ENCODE measurements at places on chromosomes 3 and 15.

DNA sequence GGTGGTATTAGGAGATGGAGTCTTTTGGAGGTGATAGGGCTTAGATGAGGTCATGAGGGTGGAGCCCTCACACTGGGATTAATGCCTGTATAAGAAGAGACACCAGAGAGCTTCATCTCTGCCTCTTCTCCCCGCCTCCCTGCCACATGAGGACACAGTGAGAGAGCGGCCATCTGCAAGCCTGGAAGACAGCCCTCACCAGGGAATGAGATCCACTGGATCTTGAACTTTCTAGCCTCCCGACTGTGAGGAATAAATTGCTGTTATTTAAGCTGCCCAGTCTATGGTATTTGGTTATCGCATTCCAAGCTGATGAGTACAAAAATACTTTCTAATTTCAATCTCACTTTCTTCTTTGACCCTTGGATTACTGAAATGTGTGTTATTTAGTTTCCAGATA lies 121.4 kb downstream of the OCA2 start:
- DNase-seq, result no peak

DNA sequence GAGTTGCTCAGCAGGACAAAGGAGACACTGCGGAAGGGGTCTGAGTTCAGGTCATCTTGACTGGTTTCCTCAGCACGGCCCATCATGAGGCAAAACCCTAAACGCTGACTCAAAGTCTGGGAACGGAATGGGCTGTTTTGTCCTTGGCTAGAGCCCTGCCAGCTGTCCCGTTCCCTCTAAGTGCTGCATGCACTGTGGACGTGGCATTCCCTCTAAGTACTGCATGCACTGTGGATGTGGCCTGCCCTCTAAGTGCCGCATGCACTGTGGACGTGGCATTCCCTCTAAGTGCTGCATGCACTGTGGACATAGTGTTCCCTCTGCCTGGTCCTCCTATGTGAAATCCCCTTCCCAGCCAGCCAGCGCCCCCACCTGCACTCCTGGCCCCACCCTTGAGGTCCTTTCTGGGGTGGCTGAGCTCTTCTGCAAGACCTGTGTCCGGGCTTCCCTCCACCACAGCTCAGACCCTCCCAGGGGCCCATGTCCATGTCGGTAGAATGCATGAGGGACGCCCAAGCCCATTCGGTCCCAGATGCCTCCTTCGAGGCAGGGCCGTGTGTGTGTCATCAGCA lies 36.7 kb downstream of the TM2D3 start:
- no peak for DNase-seq

DNA sequence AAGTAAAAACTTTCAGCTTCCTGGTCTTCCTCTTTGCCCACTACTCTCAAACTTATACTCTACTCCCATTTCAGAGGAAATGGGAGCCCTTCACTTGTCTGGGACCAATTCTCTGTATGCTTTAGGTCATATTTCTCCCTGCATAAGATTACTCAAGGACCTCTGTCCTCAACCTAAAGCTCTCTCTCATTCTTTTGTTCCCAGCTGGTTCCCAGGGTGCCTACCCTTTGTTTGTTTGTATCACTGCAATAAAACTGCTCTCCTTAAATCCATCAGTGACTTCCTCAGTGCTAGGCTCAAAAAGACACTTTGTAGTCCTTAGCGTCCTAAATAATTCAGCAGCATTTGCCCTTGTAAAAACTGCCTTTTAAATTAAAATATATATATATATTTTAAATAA lies 2.9 kb downstream of the NGRN start:
- DNase-seq, result no peak

DNA sequence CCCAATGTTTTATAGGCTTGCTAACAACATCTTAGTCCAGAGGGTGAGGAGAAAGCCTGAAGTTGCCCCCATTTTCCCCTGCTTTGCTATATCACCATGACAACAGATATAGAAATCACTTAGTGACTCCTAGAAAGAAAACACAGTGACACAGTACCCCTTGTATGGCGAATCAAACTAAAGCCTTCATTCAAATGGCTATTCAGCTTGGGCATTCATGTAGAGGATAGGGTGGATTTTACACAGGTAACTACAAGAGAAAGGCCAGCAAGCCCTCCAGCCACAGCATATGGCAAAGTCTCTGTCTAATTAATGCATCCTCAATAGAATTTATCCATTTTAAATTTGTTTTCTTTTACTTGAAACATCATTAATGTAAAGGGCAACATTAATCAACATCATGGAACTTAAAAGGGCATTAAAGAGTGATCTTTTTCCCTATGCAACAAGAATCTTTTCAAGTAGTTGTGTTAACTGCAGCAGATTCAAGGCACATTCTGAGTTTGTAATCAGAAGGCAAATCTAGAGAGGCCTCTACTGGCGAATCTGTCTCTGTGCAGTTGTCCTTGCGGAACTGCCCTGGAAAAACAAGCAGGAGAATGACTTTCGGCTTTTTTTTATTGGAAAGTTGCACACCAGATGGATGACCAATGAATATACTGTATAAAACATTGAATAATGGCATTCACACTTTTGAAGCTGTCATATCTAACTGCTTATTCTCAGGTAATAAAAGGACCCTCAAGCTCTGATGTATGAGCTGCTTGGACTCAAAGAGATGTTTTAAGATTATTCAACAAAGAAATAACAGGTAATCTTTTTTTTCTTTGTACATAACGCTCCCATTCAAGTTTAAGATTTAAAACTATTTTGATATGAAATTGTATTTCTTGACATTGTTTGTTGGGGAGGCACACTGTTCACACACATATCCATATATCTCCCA lies 621.7 kb upstream of the AGTR1 start:
- no peak for DNase-seq

DNA sequence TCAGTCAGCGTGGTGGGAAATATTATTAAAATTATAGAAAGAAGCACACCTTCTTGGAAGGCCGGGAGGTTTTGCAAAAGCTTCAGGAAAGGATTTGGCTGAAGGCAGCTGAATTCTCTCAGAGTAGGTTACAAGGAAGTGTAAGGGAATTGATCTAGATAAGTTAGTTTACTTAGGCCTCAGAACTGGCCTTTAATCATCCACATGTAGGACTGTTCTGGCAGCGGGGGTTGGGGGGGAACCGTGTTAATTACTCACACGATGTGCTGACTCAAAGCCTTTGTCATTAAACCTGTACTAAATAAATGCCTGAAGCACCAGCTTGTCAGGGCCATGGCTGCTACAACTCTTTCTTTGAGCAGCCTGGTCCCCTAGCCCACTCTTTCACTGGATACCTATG lies 12.8 kb downstream of the ASB14 start:
- no peak for DNase-seq

- DNase-seq, result peak; percentile 33
Measured at GRCh38 chr3:31232055-31233025, 300.4 kb upstream of the STT3B start.

DNA sequence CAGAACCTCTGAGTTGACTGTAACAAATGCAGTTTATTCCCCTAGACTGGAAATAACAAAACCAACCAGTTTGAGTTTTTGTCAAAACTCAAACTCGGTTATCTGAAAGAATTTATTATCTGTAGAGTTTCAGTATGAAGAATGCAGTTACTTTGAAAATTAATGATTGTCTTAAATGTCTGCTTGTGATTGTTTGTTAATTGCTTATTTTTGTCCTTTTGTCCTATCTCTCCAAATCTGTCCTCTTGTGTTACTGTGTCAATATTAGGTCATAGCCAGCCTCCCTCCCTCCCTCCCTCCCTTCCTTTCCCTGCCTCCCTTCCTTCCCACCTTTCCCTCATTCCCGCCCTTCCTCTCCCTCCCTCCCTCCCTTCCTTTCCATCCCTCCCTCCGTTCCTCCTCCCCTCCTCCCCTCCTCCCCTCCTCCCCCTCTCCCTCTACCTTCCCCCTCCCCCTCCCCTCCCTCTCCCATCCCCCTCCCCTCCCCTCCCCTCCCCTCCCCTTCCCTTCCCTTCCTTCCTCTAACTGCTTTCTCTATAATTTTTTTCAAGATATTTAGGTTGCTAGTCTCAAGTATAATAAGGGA lies 153.5 kb downstream of the FNDC3B start:
- DNase-seq, result no peak

GRCh38 chr3:82080261-82080660 lies 318.8 kb upstream of the GBE1 start:
- no peak for DNase-seq

DNA sequence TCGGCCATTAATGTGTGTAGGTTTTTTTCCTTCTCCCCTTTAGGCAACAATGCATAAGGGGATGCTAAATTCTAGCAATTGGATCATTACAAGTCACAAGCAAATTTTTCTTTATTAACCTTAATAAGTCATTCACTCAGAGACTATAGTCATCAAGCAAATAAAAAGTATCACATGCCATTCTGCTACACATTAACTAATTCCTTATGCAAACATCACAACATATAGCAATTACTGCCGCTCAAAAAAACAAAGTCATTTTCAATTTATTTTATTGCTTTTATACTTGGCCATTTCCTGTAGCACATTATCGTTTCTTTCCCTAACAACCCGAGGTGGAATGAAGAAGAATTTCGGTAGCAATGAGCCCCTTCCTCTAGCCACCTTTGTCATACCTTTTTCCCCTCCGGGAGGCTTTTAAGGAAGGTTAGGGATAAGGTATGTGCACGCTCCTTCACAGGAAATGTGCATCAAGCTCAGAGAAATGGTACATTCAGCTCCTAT lies 421.2 kb downstream of the TIGIT start:
- no peak for DNase-seq

GRCh38 chr3:12536423-12536822 lies 8.9 kb downstream of the MKRN2OS start:
- DNase-seq, result no peak

DNA sequence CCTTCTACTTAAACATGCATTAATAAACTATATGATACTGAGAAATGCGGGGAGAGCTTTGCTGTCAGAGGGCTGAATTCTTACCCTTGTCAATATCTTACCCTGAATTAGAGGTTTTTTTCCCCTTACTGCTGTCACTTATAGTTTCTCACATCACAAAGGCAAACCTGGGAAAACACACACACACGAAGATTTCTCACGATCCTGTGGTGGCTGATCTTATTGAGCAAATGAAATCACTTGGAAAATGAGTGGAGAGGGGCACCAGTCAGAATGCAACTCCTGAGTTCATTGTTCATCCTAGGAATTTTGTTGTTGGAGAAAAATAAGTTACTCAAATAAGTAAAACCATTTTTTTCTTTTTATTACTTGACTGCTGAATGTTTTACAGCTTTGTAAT lies 673.6 kb downstream of the EDEM1 start:
- DNase-seq, result no peak

Measured in CD4-positive, alpha-beta T cell treated with Interferon alpha-2 for 1 hour (primary cell).